NCI-H2081 (cell line): ENCODE measurements at places on chromosomes 7 and 10.

DNA sequence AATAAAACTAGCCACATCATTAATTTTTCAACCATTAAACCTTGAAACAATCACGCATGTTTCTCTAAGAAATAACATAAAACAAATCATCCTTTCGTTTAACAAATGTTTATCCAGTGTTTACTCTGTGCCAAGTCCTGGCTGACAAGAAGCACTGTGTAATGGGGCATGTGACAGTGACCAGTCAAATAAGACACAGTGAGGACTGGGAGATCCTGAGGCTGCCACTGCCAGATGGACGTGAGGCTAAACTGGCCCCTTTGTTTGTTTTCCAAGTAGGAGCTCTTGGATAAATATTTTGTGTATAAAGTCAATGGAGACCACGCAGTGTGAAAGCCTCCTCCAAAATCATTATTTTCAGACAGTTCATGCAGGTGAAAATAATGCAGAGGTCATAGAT is 626.2 kb downstream of the SUGCT start:
- DNase-seq: no peak

DNA sequence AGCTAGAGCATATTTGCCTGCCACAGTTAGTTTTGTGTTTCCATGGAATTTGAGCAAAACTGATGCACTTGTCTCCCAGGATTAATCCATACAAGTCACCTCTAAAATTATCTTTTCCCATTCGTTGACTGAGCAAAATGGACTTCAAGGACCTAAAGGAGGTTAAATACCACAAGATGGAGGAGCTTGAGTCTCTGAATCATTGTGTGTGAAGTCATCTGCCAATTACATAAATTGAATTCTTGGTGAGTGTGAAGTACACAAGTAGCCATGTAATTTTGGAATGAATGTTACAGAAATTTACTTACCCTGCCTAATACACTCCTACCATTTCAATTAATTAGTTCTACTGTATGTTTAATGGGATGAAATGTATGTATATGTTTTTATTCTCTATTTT is 501.7 kb upstream of the POT1 start:
- DNase-seq: no peak

DNA sequence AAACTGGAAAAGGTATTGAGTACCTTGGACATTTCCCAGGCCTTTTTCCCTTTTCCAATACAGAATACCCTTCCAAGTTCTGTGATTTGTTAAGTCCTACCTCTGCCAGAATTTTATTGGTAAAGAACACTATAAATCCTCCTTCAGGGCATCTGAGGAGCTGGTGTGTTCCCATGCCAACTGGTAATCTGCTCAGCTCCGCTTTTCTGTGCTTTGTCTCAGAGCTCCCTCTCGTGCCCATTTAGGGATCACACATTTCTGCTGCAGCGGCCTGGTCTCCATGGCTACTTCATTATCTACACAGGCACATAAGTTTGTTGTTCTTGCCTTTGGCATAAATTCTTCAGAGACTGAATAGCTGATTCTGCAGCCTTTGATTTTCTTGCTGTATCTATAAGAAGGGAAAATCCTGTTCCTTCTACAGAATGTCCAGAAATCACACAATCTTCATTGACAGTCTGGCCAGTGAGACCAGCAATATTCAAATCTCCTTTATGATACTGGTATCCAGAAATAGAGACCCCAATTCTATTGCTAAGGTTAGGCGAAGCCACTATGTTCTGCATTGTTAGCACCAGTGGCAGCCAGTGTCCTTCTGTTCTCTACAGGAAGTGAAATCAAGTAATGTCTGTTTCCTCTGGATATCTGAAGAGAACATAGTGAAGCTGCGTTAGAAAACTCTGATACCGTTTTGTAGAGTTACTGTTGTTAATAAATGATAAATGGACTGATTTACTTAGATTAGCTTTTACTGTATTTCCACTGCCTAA is 51.9 kb downstream of the DENND11 start:
- DNase-seq: peak; percentile 91

GRCh38 chr10:113059371-113059780 is 109.3 kb downstream of the TCF7L2 start:
- DNase-seq: no peak

- DNase-seq: peak; percentile 79
Measured at GRCh38 chr10:49679480-49679893, at the start of gene C10orf53. C10orf53 (plus strand) TSS chr10:49679651; CDS start chr10:49679698, 47 bp downstream.

DNA sequence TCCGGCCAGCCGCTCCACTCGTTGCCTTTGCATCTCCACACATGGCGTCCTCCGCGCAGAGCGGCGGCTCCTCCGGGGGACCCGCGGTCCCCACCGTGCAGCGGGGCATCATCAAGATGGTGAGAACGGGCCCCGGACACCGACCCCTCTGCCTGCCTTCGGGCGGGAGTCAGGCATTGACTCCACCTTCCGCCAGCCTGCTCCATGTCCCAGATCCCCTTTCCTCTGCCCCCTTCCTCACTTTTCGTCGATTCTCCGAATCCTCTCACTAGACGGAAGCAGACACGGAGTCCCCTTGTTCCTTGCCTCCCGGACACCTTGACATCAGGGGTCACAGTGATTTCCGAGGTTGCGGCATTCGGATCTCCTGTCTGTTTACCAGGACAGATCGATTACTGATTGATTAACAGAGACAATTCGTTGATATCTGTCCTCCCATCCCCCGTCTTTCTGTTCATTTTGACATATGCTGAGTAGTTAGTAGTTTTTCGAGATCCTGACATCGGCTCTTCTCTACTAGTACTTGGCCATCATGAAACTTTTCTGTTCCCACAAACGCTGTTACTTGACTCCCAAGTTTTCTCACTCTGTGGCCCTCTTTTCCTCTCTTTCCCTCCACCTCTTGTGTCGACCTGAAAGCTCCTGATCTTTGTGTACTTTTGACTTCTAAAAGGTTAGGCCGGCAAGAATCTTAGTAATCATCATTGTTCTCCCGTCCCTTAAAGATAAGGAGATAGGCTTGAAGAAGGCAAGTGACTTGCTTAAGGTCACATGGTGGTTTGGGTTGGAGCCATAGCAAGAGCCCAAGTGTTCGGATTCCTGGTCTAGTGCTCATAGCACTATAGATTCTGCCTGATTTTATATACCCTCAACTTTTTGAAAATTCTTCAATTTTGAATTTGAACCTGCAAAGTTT is 597 bp downstream of the SND1 start:
- DNase-seq: peak; percentile 38

DNA sequence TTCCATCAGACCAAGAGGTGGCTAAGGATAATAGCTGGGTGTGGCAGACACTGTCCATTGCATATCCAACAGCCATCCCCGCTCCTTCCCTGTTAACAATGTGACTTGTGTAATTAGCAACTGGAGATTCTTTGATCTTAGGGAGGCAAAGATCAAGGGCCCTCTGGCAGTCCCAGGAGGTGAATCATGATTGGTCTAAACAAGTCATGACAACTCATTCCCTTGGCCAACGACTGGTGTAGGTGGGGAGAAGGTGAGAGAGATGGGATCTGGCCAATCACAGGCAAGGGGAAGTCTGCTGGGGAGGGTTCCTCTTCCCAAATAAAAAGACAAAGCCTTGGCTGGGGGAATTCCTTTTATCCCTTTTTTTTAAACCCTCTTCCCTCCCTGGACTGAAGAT is 46.2 kb upstream of the COMTD1 start:
- no peak for DNase-seq

DNA sequence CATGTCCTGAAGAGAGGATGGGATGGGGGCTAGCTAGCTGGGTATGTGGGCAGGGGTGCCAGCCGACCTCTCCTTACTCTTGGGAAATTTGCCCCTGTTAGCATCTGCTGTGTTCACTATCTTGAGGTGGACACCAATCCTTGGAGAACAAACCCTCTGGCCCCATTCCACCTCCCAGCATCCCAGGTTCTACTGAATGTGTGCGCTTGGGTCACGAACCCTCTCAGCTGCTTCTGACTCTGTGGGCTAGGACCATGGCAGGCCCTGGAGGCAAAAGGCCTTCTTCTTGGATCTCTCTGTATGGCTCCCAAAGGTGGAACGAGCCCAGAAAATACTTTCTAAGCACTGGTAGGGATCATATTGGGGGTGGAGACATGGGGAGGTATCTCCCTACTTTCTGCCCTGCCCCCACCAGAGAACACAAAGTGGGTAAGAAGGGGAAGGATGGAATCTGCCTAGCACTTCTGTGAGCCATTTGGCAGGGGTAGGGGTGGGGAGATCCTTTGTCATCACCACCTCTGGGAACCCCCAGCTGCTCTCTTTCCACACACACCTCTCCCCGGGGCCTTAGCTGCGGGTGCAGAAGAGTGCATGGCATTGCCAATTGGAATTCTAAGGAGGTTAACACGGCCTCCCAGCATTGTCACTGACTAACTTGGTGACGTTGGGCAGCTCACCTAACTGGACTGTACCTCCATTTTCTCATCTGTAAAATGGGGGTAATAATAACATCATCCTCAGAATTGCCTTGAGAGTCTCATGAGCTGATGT is 7.7 kb downstream of the UNC5B start:
- DNase-seq: no peak

- DNase-seq: no peak
Measured at GRCh38 chr7:24038993-24039392, 245.0 kb upstream of the NPY start.

GRCh38 chr7:27435461-27435860 is 192.9 kb downstream of the EVX1 start:
- DNase-seq: no peak

GRCh38 chr7:1854866-1855724 is 185.0 kb downstream of the ELFN1 start:
- no peak for DNase-seq

DNA sequence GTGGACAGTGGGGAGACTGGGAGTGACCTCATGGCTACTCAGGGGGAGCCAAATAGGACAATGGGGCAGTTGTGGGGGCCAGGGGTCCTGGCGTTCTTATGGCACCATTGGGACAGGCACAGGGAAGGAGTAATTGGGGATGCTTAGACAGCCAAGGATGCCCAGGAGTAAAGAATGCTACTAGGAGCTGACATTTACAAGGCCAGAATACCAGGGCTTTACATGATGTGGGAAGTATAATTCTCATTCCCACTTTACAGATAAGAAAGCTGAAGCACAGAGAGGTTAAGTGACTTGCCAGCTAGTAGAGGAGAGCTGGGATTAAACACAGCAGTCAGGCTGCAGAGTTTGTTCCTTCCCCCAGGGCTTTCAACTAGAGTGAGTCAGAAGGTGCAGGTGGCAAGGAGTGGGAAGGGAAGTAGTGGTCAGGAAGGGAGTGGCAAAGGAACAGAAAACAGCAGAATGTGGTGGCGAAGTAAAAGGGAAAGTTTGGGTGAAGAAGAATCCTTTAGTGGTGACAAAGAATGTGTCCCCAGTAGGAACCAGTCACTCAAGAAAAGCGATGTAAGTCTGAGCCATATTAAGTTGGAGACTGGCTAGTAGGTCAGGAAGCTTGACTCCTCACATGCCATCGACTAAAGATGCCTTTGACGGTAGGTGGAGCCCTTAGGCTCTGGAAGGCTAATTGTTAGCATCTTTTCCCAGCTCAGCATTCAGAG is 32.8 kb downstream of the CPVL start:
- no peak for DNase-seq

DNA sequence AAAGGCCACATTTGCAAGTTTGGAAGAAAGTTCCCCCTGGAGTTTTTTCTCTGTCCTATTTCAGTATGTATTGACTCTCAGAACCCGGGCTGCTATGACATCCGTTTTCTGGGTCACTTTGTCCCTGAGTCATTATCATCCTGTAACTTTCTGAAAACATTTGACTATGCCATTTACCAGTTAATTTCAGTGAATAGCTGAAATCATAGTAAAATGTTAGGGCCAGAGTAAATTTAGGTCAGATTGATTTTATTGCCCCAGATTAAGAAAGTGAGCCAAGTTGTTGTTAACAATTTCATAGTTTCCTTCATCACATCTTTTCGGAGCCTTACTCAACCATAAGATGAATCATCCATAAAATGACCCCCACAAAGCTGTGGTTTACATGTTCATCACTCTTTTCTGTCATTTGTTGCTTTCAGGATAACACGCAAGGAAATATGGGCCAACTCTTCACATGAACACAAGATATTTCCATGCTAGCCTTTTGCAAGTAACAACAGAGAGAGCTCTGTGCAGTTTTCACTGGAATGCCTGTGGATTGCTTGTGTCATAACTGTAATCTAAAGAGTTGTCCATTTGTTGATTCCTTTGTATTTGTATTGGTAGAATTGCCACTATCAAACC is 3.9 kb upstream of the MACC1 start:
- DNase-seq: no peak

- no peak for DNase-seq
Measured at GRCh38 chr10:128657548-128657947, 531.3 kb upstream of the MKI67 start.

DNA sequence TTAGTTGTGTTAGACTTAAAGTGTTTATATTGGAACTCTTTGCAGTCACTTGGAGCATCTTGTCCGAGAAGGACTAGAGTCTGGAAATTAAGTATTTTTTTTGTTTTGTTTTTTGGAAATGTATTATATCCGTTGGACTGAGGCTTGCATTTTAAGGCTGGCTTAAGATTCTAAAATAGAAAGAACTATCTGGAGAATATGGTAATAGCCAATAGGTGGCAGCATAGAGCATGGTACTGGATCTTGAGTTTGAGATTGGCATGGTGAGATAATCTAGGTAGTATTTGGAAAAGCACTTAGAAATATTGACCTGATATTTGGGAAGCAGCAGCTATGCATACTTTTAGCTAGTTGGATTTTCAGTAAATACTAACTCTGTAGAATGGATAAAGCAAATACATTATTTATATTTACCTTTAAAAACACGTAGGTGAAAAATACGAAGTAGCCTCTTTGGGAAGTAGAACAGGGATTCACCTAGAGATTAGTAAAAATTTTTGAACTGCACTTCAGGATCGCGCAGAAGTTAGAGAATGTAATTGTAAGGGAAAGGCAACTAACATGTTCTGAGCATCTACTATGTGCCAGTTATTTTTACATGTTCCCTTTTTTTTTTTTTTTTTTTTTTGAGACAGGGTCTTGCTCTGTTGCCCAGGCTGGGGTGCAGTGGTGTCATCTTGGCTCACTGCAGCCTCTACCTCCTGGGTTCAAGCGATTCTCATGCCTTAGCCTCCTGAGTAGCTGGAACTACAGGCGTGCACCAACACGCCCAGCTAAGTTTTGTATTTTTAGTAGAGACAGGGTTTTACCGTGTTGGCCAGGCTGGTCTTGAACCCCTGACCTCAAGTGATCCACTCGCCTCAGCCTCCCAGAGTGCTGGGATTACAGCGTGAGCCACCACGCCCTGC is 78.6 kb downstream of the LCOR start:
- no peak for DNase-seq

GRCh38 chr10:129542589-129542988 is 75.5 kb downstream of the MGMT start:
- DNase-seq: no peak

DNA sequence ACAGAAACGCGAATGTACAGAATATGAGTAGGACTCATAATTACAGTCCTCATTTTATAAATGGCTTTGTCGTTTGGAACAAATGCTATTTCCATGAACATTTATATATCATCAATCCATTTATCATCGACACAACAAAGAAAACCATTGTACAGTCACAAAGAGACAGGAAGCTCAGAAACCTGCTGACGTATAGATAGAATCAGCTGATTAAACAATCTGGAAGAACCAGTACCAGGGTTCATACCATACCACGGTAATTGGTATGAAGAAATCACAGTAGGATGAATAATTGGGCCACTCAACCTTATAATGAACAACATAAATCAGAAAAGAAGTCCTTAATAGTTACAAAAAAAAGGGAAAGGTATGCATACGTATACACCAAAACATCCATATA is 295.0 kb downstream of the PARD3 start:
- DNase-seq: peak; percentile 85

GRCh38 chr7:387132-388022 is 97.4 kb downstream of the FOXL3 start:
- DNase-seq: no peak
